ENCODE measurements at places on chromosomes 13 and 19.
A peak's percentile ranks its signal among the peaks of the same experiment; 100 is the strongest.

- DNase-seq: no peak
These were observed 589 bp downstream of the R3HDM4 start for GRCh38 chr19:912181-913079.

GRCh38 chr19:2309734-2310362, 1.9 kb upstream of the LINGO3 start:
- no peak for DNase-seq

DNA sequence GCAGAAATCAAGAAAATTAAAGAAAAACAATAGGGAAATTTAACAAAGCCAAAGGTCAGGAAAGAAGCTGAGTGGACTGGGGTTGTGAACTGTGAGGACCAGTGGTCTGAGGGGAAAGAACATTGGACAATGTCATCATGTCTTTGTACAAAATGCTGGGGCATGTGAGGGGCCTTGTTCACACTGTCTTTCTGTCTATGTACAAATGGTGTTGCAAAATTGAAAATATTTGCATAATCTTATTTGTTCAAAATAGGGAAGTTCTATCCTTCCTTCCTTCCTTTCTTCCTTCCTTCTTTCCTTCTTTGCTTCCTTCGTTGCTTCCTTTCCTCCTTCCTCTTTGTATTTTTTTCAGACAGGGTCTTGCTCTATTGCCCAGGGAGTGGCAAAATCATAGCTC, 79.2 kb upstream of the SCEL start:
- DNase-seq: no peak

GRCh38 chr13:112177450-112178288, 110.7 kb downstream of the SOX1 start:
- DNase-seq: peak; percentile 52

DNA sequence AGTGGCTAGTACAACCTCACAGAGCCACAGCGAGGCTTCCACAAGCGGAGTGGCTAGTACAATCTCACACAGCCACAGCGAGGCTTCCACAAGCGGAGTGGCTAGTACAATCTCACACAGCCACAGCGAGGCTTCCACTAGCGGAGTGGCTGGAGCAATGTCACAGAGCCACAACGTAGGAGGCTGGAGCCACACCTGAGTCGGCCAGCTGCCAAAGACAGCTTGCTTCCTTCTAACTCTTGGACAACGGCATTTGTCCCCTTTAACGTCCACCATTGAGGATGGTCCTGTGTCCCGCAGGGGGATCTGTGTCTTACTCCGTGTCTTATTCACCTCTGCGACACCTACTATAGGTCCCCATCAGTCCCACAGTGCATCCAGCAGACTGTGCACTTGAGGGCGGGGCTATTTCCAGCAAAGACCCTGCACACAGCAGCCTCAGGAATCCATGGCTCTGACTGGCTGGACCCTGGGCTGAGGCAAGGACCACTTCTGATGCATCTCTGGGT, 3.7 kb downstream of the ZNF787 start:
- no peak for DNase-seq
